ENCODE measurements at places on chromosomes 6 and 20.
A peak's percentile ranks its signal among the peaks of the same experiment; 100 is the strongest.

DNA sequence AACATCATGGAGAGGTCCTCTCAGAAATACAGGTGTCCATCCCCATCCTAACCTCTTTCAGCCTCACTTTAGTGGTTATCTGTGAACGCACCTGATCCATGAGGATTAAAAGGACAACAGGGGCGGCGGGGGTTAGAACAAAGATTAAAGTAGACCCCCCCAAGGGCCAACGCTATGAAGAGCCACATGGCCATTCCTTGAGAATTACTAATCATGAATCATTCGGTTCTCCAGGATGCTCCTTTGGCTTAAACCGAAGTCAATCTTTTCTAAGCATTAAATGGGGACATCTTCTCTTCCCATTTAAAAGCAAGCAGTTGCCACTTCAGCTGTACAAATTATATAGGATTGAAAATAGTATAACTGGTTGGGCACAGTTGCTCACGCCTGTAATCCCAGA lies 212.4 kb downstream of the GMPR start:
- no peak for DNase-seq

- DNase-seq, result no peak
Measured at GRCh38 chr6:69362209-69362608, 434.6 kb downstream of the LMBRD1 start.

DNA sequence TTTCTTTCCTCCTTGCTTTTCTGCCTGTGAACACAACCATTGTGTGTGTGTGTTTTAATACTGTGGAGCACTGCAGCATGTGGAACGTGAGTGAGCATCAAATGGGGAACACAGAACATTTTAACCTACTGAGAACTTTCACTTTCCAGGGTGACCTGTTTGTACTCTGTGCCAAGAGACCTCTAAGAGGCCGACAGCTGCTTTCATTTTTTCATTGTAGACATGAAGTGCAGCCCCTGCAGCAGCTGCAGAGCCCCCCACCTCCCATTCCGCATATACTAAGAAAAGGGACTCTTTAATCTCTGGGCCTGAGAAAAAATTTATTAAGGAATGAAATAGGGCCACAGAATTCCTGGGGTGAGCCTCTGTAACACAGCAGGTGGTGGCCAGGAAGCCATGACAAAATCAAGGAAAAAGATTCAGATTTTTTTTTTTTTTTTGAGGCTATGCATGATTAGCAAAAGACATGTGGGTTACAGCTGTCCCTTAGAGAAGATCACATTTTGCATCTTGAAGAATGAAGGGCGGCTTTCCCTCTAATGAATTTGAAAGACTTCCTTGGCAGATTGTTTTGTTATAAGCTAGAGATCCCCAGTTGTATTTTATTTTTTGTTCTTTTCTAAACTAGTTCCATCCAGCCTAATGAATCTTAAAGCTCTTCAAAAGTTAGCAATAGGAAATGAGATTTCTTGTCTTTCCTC lies 503.4 kb downstream of the CD109 start:
- DNase-seq, result no peak

DNA sequence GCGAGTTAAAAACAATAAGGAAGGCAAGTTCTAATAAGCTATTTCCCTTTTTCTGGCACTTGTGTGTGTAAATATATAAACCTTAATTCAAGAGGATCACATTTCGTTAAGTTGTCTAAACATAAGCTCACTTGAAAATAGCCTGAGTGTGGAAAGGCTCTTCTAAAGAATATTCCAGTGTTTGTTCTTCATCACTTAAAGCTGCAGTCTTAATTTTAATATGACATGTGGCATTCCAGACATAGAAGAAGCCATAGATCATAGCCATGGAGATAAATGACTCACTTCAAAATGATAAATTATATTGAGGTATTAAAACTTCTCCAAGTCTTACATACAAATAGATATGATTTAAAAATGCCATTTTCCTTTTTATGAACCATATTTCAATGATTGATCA lies 42.1 kb downstream of the IYD start:
- no peak for DNase-seq

- DNase-seq, result no peak
Measured at GRCh38 chr6:40482532-40482931, 104.6 kb downstream of the LRFN2 start.

DNA sequence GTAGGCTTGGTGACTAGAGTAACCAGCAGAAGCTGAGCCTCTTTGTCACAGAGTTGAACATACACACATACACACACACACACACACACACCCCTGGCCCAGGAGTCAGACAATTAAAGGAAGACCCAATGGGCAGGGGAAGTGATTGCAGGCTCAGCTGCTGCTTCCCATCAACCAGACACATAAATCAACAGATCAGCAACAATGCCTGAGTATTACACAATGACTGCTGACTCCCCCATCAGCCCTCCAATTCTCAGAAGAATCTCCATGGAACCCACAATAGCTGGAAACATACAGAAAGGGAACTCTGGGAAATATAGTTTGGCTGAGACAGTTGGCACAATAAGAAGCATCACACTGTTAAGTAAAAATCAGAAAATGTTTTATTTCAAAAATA lies 270.4 kb upstream of the PLCB4 start:
- DNase-seq, result peak; percentile 28

DNA sequence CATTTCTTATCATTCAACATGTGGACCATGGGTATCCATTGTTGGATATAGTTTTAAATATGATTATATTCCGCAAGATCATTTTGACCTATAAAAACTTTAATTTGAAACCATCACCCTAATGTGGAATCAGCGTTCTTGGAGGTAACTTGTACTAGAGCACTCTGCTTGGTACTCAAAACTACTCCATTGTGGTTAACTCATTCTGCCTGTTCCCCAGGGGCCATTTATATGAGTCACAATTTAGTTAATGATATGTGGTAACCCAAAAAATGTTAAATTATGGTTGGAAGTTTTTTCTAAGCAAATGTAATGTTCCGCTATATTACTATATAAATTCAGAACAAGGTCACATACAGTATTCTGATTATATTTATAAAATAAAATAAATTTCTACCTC lies 109.3 kb downstream of the TRDN start:
- DNase-seq, result no peak

- peak; percentile 45 for DNase-seq
Measured at GRCh38 chr6:145036236-145036635, 699.1 kb downstream of the EPM2A start.

DNA sequence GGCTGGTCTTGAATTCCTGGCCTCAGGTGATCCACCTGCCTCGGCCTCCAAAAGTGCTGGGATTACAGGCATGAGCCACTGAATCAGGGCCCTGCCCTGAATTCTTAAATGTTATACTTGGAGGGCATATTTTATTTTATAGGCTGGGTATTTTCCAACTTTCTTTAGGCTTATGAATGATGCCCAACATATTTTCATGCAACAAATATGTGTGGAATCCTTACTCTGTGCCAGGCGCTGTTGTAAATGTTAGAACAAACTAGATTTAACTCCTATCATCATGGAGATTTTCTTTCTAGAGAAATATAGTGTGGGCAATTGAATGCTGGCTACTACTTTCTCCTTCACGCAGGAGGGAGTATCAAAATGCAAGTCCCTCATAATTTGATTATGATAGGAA lies 71.2 kb downstream of the SAMD5 start:
- DNase-seq, result no peak

DNA sequence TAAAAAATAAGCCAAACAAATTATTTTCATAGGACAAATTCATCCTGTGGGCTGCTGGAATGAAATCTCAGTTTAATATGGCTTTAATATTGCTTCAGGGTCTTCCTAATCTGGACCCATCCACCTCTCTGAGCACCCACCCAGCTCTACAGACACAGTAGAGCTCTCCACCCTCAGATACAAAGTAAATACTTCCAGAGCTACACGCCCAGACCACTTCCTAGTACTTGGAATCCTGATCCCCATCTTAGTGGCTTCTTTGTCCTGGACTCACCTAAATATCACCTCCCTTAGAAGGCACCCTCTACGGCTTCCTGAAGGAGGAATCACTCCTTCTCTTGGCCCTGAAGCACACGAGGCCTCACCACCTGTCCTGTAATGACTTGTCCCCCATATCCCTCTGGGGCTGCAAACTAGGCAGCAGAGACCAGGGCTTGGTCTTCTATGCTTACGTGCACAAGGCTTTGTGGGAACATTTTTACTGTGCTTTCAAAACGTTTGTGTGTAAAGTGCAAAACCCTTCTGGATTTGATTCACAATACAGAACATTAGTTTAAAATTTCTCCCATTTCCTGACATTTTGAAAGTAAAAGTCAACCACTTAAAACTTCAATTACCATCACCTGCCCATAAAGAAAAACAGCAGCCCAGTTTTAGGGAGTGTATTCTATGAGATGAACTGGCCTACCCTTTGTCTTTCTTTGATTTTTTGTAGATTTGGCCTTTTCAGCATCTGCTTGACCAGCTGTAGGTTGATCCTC lies 2.4 kb downstream of the CTCFL start:
- DNase-seq, result no peak
